ENCODE measurements at places on chromosomes 6 and 20. TPM values are rescaled to one million over a fixed set of nuclear protein-coding genes. Genes with fewer than 3 reads are reported as not detected.

The C4A gene
- 13.3 TPM for total RNA-seq

The ETV7 gene
- total RNA-seq: 6.9 TPM

The NRN1 gene
- total RNA-seq: 0.95 TPM

The PNPLA1 gene
- total RNA-seq: 0.86 TPM

The GRIK2 gene
- not detected for total RNA-seq

The RIPOR3 gene
- not detected for total RNA-seq

The MEP1A gene
- not detected for total RNA-seq

The LY86 gene
- not detected for total RNA-seq

The PSORS1C1 gene
- total RNA-seq: not detected

The C20orf141 gene
- total RNA-seq: not detected

The MUC22 gene
- total RNA-seq: not detected

The BTNL2 gene
- total RNA-seq: not detected

The AVP gene
- not detected for total RNA-seq

The TMEM151B gene
- not detected for total RNA-seq

The TRIM26 gene
- total RNA-seq: 92.0 TPM

The ELOVL2 gene
- not detected for total RNA-seq

The XKR7 gene
- 0.05 TPM for total RNA-seq

The OVOL2 gene
- total RNA-seq: not detected

The TEAD3 gene
- total RNA-seq: 0.24 TPM

The B3GALT4 gene
- total RNA-seq: 10.1 TPM

The COL21A1 gene
- total RNA-seq: not detected

The BTN1A1 gene
- total RNA-seq: not detected

The CLDN20 gene
- not detected for total RNA-seq

The UBE2V1 gene
- total RNA-seq: 198 TPM

The TP53TG5 gene
- not detected for total RNA-seq

The HTR1E gene
- total RNA-seq: not detected

The SLC22A16 gene
- total RNA-seq: not detected

The UTRN gene
- total RNA-seq: 174 TPM

The RHAG gene
- total RNA-seq: not detected

The PPP1R14C gene
- total RNA-seq: not detected

The UNC93A gene
- total RNA-seq: not detected

The RRAGD gene
- 1.3 TPM for total RNA-seq

The CFB gene
- 0.33 TPM for total RNA-seq

The RFX6 gene
- not detected for total RNA-seq

The CLPSL1 gene
- not detected for total RNA-seq

The FERMT1 gene
- not detected for total RNA-seq

The IMPG1 gene
- total RNA-seq: not detected

The RIMS4 gene
- total RNA-seq: not detected

The RAE1 gene
- total RNA-seq: 43.6 TPM

The HLA-DPB1 gene
- total RNA-seq: 93.6 TPM

The PRL gene
- total RNA-seq: not detected

The BFSP1 gene
- total RNA-seq: 0.20 TPM

The PTP4A1 gene
- total RNA-seq: 66.4 TPM

The IRF4 gene
- total RNA-seq: 112 TPM

The BPIFB2 gene
- not detected for total RNA-seq

The WFDC2 gene
- not detected for total RNA-seq

The TMC2 gene
- total RNA-seq: not detected

The METTL24 gene
- total RNA-seq: not detected

The MARCKS gene
- 0.74 TPM for total RNA-seq

The LAMA2 gene
- total RNA-seq: 0.53 TPM

The USP49 gene
- 8.2 TPM for total RNA-seq

The TAAR8 gene
- not detected for total RNA-seq

The ISM1 gene
- total RNA-seq: not detected

The KCNK5 gene
- 2.1 TPM for total RNA-seq

The CLPSL2 gene
- total RNA-seq: not detected

The WFDC10B gene
- not detected for total RNA-seq

Data from natural killer cell treated with Interleukin-12 subunit alpha and Interleukin-12 subunit beta and Interleukin-15 and Interleukin-18, amount 100 ng/mL, for 72 hours (primary cell).